Naive thymus-derived CD8-positive, alpha-beta T cell (primary cell): ENCODE measurements at places on chromosomes 7 and 10. TPM values are rescaled to one million over a fixed set of nuclear protein-coding genes. Genes with fewer than 3 reads are reported as not detected.

Gene CLRN3
- not detected for polyA plus RNA-seq

Gene TAF5
- 2.6 TPM for polyA plus RNA-seq

Gene MAGI2
- 0.16 TPM for polyA plus RNA-seq

Gene HOXA5
- polyA plus RNA-seq, result not detected

Gene SLF2
- polyA plus RNA-seq, result 9.7 TPM

Gene LRRC72
- polyA plus RNA-seq, result not detected

Gene TAS2R5
- not detected for polyA plus RNA-seq

Gene EIF4EBP2
- 47.7 TPM for polyA plus RNA-seq

Gene CPA2
- not detected for polyA plus RNA-seq

Gene OR13A1
- polyA plus RNA-seq, result 0.15 TPM

Gene PNLIPRP3
- not detected for polyA plus RNA-seq

Gene EGR2
- 0.28 TPM for polyA plus RNA-seq

Gene LRIT1
- polyA plus RNA-seq, result not detected

Gene TSPAN33
- 24.3 TPM for polyA plus RNA-seq

Gene MEST
- 57.4 TPM for polyA plus RNA-seq

Gene DRGX
- not detected for polyA plus RNA-seq

Gene ANXA8L1
- polyA plus RNA-seq, result not detected

Gene LSM8
- 47.3 TPM for polyA plus RNA-seq

Gene AKR1C4
- polyA plus RNA-seq, result not detected

Gene ERVW-1
- not detected for polyA plus RNA-seq

Gene DPCD
- polyA plus RNA-seq, result 1.3 TPM

Gene SLC4A2
- polyA plus RNA-seq, result 18.0 TPM

Gene ARMC3
- not detected for polyA plus RNA-seq

Gene SKIDA1
- polyA plus RNA-seq, result not detected

Gene WEE2
- not detected for polyA plus RNA-seq

Gene ADARB2
- not detected for polyA plus RNA-seq

Gene MLXIPL
- polyA plus RNA-seq, result not detected

Gene DDC
- polyA plus RNA-seq, result not detected

Gene STEAP4
- polyA plus RNA-seq, result not detected

Gene KEL
- polyA plus RNA-seq, result not detected

Gene FAM53B
- polyA plus RNA-seq, result 11.9 TPM

Gene CHRM2
- polyA plus RNA-seq, result not detected

Gene COL17A1
- not detected for polyA plus RNA-seq

Gene AKR1C8
- not detected for polyA plus RNA-seq

Gene NRF1
- 19.6 TPM for polyA plus RNA-seq

Gene ZNF117
- 0.13 TPM for polyA plus RNA-seq

Gene NKX2-3
- not detected for polyA plus RNA-seq

Gene ZC3HAV1L
- polyA plus RNA-seq, result not detected

Gene HYAL4
- polyA plus RNA-seq, result not detected
